Thyroid gland (tissue), 4 donors: ENCODE measurements at places on chromosomes 1 and 21.

- no peak for DNase-seq
Measured at GRCh38 chr1:58754073-58754613, 29.7 kb downstream of the JUN start.

DNA sequence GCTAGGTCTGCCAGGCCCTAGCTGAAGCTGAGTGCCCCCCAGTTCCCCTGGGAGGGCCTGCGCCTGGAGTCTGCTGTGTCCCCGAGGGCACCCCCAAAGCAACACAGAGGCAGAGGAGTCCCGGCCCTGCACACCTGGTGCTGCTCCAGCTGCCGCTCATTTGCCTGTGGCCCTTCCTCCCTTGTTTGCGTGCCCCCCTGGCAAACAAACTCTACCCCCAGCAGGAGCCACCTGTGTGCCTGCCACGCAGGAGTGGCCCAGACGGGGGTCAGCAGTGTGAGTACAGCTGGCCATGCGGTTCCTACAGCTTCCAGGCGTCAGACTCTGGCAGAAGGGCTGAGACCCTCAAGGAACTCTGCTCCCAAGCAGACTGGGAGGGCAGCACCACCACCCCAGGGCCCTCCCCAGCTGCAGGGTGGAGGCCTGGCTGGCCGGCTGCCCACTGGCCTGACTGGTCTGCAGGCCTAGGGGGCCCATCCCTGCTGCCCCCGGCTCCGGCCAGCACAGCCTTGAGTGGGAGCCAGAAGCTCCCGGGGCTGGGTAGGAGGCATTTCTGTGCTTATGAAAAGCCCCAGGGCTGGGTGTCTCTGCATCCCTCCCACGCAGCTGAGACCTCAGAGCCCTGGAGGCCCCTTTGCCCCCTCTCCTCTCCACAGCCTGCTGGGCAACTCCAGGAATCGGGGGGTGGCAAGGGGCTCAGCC lies 563 bp upstream of the TAS1R3 start:
- DNase-seq = no peak

DNA sequence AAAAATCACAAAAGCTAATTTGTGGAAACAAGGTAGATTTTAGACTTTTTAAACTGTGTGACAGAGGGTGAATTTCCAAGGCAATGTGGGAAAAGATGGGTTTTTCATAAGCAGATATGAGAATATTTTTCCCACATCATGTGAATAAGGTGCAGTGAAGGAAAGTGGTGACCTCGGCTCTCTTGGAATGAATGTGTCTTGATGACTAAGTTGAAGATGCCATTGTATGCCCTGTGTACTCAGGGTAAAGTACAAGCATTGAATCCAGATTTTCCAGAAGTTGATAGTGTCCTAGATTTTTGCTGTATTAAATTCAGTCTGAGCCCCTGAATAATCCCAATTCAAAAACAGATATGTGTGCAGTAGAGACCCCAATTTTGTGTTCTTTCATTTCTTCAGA lies 442.6 kb upstream of the ADGRL2 start:
- no peak for DNase-seq

DNA sequence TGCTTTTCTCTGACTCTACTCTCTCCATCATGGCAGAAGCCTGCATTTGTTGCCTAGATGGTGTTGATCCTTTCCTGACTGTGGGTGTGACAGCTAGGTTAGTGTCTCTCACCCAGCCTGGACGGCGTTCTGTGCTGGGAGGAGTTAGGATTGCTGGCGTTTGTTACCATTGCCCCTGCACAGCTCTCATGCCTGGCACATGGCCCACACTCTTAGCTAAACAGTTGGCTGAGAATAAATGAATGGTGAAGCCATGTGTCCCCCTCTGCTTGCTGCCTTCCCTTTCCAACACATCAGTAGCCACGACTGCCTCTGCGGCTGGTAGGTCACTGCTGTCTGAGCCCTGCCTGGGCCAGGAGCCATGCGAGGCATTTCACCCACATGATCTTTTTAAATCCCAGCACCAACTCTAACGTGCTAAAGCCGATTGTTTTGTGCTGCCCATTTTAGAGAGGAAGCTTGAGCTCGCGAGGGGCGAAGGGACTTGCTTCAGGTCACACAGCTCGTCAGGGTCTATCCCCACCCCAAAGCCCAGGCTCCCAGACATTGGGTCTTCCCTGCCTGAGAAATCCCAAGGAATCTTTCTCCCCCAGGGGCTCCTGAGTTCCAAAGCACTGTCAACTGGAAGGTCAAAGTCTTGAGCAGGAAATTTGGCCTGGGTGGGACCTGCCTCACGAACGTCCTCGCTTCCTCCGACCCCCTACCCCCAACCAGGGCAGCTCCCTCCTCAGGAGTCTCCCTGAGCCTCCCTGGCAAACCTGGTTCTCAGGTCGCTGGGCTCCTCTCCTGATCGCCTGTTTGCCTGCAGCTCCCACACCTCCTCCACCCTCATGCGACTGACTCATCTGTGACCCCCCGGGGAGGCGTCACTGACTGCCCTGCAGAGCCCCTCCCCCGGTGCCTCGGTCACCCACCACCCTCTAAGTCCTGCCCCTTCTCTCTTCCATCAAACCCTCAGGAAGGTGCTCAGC lies 271.7 kb upstream of the C1orf174 start:
- peak; percentile 5 for DNase-seq

GRCh38 chr1:96596226-96596922 lies 125.2 kb upstream of the PTBP2 start:
- peak; percentile 52 for DNase-seq
